ENCODE measurements at places on chromosomes 4 and X.

DNA sequence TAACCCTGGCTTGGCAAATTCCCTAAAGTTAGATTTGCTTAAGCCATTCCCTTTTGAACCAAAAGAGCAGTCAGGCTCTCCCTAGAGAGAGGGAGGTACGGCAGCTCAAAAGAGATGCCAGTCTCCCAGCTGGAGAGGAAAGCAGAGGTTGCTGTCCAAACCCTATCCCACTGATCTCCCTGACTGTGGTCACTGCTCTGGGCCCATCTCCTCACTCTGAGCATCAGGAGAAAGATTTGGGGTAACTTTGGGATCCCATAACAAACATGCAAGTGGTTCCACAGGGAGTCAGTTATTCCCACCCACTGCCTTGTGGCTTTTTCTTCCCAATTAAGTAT, 17.1 kb downstream of the ACSL1 start:
- no peak for DNase-seq

- no peak for DNase-seq
Observed at GRCh38 chr4:124219389-124219788, 493.1 kb downstream of the ANKRD50 start.

DNA sequence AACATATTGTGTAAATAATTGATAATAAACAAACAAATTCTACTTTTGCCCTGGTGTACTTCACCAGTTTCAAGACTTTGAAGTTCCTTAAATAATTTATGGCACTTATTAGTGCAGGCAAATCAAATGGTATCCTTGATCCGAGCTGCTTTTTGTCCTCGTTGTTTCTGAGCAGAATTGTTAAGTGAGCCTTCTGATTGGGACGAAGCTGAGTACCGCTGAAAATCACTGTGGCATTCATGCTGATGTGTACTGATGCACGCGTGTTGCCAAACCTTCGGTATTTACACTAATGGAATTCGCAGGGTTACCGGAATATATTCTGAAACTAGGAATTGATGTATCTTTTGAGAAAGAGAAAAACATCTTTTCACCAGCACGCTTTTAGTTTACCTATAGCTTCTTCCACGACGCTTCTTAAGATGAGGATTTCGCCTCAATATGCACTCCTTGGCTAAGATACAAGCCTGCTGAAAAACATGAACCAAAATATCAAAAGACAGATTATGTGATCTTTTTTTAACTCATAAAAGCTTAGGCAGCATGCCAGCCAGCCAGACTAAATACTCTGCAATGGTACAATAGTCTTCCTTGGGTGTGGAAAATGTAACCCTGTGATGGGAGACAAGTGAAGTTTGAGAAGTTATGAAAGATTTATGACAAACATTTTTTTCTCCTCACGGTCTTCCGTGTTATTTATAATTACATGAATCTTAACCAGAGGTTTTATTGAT, 48.9 kb upstream of the TENM3 start:
- no peak for DNase-seq

- DNase-seq, result no peak
Observed at GRCh38 chrX:129585691-129586090, 45.6 kb downstream of the OCRL start.

DNA sequence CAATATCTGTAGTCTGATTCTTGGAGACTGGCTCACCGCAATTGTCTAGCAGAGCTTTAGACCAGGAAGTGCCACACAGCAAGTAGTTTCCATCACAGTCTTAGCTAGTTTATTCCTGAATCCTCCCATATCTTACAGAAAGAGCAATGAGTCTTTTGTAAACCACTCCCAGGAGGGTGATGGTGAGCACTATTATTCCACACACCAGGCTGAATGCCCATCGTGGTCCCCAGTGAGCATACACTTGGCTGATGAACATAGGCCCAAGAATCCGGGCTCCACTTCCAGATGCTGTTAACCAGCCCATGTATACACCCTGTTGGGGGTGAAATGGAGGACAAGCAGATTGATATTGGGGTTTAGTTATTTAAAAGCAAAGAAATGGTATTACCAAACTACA, 39.8 kb downstream of the PLK4 start:
- DNase-seq, result no peak
